ENCODE measurements at places on chromosomes 7 and 10.

DNA sequence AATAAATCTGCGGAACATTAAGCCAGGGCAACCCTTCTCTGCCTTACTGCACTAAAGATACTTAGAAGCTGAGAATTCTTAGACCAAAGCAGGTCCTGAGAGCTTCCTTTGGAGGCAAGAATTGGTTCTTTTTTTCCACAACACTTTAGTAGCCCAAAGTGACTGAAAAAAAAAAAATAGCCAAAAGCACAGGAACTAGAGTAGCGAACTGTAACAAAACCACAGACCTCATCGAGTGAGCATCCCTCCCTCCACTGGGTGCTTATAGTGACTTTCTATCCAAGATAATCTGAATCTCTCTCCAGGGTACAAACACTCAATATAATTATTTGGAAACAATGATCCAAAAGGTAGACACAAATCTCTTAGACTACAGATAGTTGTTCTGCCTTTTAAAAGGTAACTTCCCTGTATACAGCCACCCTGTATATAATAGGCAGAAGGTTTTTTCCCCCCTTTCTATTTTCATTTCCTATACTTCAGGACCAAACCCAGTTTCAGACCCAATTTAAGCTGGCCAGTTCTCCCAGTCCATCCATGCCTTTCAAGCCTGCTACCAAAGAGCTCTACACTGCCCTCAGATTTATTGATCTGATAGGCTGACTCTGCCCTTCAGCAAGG lies 31.6 kb upstream of the KCNIP2 start:
- no peak for DNase-seq

GRCh38 chr7:36262309-36263094 lies 109.4 kb downstream of the EEPD1 start:
- no peak for DNase-seq

DNA sequence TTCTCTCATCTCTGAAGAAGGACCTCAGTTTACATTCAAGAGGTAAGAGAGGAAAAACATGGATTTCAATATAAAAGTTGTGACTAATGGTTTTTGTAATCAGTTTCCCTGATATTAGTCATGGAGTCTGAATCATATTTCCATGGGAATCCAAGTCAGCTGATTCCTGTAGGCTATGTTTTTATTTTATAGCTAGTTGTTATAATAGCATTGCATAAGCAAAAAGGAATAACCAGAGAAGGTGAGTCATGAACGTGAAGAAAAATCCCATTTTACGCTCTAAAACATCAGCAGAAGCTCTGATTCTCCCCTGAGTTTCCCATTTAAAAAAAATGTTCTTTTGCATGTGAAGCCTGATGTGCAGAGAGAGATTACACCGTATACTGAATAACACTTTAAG lies 299.3 kb downstream of the SFMBT2 start:
- DNase-seq = peak; percentile 33

DNA sequence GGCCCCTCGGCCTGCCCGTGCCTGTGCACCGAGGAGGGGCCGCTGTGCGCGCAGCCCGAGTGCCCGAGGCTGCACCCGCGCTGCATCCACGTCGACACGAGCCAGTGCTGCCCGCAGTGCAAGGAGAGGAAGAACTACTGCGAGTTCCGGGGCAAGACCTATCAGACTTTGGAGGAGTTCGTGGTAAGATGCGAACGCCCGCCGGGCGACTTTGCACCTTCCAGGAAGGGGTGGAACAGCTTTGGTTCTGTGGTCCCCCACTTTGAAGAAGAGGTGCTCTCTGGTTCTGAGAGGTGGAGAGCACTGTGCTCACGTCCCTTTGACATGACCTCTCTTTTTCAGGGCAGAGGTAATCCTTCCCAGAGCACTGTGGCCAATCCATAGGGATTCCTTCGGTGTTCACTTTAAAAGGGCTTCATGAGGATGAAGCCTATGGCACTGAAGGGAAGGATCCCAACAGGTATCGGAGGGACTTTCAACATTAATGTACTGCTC lies 2.6 kb downstream of the VWC2 start:
- DNase-seq = no peak

GRCh38 chr10:21437770-21438382 lies 87.6 kb downstream of the SKIDA1 start:
- DNase-seq = no peak

GRCh38 chr7:19295376-19295775 lies 150.2 kb upstream of the FERD3L start:
- DNase-seq = no peak

DNA sequence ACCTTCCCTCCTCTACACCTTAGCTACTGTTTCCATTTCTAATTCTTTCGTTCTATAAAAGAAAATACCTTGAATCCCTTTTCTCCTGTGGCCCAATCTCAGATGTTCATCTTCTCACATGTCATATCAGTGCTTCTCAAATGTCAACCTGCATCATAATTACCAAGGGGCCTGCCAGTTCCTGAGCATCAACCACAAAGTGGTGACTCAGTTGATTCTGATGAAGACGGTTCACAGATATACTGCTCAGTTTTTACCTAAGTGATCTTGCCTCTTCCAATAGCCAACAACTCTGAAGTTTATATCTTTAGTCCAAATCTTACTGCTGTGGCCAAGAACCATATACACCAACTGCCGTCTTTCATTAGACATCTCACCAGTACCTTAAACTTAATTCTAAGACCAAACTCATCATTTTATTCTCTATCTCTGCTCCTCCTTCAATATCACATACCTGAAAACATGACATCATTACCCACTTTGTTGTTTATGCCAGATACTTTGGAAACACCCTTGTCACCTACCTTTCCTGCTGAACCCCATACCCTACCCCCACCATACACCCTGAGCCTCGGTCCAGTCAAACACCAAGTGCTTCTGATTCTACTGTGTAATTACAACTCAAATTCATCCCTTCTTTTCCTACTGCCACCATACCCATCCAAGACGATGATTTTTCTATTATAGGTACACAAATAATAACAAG lies 115.5 kb downstream of the LMBR1 start:
- no peak for DNase-seq

GRCh38 chr7:21160401-21160800 lies 267.5 kb upstream of the SP4 start:
- no peak for DNase-seq

- DNase-seq = no peak
Measured at GRCh38 chr10:31099664-31100063, 68.0 kb upstream of the ZNF438 start.

DNA sequence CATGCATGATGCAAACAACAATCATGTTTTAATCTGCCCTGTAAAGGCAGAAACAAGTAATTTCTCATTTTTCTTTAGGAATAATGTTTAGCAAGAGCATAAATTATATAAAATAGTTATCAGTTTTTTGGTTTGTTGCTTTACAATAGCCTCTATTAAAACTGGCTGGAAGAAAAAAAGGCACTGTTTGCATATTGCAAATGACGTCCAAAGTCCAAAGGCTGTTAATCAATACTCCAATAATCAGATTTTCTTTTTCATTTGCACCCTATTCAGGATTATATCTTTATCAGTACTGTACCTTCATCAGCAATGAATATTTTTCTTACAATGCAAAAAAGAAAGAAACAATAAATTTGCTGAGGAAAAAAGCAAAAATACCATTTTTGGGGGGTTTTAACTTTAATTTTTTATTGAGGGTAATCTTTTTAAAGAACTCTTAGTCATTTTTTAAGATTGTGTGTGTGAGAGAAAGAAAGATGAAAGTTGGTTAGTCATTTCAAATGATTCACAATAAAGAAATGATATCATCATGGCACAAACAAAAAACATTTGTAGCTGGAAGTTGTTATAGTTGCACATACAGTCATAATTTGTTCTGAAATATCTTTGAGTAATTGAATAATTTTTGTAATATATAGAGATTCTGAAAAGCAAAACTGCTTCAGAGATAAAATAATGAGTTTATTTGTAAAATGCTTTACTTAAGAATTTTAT lies 44.4 kb upstream of the AKR1C2 start:
- DNase-seq = no peak

- no peak for DNase-seq
Measured at GRCh38 chr7:150377196-150377595, 1.9 kb upstream of the ZNF775 start.

- DNase-seq = no peak
Measured at GRCh38 chr10:100748231-100749058, 3.1 kb downstream of the PAX2 start.

GRCh38 chr7:98178762-98179490 lies 32.3 kb upstream of the BHLHA15 start:
- no peak for DNase-seq

DNA sequence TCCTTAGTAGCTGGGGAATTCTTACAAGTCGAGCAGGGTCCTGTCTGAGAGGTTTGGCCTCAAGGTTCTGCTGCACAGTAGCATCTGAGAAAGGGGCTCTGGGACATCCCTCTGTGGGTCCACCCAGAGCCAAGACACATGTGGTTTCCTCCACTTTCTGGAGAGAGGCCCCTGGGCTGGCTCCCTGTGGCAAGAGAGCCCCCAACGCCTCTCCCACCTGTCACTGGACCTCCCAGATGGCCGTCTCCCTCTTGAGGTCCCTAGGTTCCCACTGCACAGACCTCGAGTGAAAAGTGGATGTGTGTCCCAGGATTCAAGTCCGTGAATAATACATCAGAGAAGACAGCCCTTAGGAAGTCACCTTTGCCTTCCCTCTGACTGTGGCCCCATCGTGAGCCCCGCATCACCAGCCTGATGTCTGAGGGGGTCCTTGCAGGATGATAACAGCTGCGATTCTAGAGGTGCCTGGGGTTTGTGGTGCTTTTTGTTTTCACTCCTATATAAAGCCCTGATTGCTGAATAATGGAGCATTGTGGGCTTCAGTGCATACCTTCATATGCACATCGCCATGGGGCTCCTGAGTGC lies 319.0 kb downstream of the GLRX3 start:
- DNase-seq = no peak

GRCh38 chr10:109019001-109019424 lies 904.3 kb downstream of the XPNPEP1 start:
- no peak for DNase-seq

All from AG04450 (cell line).